ENCODE measurements at places on chromosomes 4 and X.

DNA sequence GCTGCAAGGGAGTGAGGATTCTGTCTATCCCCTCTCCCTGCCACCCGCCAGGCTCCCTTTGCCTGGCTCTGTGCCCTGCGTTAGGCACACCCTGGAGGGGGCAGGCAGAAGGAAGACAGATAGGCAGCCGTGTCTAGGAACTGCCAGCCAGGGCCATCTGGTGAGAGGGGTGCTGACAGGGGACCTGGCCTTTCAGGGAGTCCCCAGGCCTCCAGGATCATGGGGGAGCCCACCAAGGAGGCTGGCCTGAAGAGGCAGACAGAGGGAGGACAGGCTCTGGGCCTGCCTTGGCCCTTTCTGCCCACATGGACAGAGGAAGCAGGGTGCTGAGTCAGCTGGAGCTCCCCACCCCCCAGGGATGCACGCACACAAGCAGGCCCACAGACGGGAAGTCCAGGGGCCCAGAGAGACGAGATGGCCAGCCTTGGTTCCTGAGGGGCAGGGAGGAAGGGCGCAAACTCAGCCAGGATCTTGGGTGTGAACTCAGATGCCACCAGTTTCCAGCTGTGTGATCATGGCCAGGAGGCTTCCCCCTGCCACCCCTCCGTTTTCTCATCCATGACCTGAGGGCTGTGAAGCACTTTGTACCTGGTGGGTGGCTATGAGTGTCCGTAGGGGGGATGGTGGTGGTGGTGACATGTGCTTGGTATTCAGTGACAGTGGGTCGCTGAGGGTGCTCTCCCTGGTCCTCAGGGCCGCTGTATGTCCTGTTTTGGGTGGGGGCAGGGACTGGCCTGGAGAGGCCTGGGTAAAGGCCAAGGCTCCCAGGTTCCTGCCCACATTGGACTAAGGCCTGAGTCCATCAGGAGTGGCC, 1.8 kb downstream of the SH3BP2 start:
- peak; percentile 80 for DNase-seq

DNA sequence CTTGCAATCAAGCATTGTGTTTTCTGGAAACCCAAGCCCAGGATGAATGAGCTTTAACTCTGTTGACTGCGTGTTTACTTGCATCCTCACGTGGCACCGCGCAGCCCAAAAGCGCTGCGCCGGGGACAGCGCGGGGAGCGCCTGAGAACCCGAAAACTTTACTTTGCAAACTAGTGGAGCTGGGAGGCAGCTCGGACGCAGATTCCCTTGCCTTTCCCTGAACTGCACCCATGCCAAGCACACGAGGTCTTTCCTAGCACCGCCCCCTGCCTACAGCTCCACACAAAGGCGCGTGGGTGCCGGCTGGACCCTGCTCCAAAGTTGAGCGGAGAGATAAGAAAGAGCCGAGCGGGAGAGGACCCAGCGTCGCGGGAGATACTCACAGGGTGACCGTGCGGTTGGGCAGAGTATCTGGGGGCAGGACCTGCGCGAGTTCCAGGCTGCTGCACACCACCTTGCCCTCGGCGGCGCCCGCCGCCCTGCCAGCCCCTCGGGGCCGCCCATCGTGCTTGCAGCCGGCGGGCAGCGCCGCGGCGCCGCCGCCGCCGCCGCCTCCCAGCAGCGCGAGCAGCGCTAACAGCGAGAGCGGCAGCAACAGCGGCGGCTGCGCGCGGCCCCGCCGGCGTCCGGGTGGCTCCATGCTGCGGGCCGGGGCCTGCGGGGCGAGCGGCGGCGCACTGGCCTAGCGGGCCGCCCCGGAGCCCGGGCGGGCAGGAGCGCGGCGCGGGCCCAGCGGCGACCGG, 550 bp downstream of the ADGRA3 start:
- DNase-seq = peak; percentile 75

DNA sequence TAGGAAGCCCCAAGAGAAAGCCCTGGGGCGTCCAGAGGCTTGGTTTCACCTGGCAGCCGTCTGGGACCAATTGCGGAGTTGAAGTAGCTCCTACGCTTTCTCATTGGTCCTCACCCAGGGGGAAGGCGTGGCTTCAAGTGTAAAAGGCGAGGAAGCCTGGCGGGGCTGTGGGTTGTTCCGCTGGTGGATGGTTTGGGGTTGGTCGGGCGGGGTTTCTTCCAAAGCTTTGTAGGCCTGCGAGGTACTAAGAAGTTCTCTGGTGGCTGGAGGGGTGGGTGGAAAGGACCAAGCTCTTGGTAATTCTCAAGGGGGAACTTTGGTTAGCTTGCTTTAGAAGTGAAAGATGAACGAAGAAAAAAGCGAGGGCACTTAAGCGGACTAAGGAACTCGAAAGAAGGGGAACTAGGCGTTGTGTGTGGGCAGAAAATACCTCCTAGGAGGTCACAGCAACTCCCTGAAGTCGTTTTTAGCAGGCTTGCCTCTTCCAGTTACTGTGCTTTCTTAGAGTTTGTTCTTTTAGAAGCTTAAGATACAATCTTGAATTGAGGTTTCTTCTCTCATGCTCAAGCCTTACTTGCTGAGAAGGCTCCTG, 36.6 kb downstream of the CCNG2 start:
- peak; percentile 56 for DNase-seq

GRCh38 chr4:13994016-13994415, 366.5 kb upstream of the BOD1L1 start:
- no peak for DNase-seq

DNA sequence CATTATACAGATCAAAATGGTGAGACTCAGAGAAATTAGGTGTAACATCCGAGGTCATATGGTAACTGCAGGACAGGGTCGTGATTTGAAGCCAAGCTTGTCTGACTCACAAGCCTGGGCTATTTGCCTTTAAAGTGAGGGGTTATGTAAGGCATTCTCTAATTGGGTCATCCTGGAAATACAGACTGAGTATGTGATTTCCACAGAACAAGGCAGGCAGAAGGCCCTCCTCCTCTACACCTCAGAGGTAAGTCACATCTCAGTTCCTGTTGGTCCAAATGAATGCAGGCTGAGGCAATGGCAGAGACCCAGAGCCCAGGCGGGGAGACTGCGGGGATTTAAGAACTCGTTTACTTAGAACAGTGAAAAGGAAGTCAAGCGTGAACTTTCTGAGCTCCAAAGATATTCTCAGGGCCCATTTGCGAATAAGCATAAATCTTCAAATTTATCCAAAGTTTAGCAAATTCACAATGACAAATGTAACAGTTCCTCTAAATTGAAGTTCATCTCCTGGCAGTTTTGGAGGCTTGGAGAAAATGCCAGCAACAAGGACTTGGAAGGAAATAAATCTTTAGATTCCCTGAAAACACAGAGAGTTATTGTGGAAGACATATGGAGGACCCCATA, 153.3 kb downstream of the LDB2 start:
- no peak for DNase-seq

- peak; percentile 88 for DNase-seq
These were observed 90.2 kb downstream of the ARHGAP10 start for GRCh38 chr4:147822128-147822527.

DNA sequence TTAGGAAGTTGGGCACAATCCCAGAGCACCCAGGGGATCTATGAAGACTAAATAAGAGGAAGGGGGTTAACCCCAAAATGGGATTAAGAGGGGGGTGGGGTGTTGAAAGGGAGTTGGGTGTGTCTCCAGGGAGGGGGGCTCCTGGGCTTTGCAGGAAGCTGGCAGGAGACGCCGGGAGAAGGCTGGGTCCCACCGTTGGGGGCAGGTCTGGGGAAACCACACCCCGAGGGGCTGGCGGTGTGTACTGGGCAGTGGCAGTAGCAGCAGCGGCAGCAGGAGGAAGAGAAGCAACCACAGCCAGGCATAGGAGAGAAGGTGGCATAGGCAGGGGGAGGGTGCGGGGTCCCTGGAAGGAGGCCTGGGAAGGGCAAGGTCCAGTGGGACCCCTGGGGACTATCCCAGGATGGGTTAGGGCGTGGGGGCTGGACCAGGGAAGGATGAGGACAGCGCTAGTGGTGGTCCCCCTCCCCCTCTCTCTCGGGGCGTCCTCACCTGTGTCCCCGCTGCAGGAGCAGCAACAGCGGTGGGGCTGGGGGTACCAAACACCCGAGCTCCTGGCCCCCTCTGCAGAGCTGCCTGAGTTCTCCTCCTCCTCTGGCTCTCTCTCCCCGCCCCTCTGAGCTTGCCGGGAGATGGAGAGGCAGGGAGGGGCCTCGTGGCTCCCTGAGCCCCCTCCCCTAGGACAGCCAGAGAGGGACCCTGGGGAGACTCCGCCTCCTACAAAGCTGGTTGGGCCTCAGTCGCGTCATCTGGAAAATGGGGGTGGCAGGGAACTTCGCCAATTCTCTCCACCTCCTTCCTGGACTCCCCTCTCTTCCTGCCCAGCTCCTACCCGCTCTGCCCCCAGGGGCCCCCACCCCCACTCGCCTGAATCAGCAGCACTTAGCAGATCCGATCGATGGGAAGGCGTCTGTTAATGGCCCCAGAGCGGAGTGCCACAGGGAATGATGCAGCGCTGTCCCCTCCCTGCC, at the start of gene KCND1:
TSS of gene KCND1 (minus strand) at position 596 of the 971 bp plus-strand sequence. CDS start 1,573 bp downstream, outside the sequence.
- DNase-seq = peak; percentile 42

- DNase-seq = no peak
These were observed 3.2 kb downstream of the RPS6KA3 start for GRCh38 chrX:20263474-20263873.

DNA sequence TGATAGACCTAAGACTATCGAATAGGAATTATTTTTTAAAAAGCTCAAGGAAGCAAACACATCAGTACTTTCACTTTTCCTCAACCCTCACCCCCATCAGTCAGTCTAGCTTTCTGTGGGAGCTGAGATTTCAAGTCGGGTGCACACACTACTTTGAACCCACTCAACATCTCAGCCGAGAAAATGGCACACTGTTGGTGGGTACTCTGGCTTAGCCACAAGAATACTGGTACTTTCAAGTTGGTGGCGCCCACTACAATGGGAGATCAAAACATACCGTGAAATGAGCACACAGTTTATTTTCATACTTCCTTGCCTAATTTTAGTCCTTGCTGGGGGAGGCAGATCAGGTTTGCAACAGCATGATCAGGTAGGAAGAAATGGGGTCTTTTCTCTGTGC, 10.2 kb downstream of the CD40LG start:
- no peak for DNase-seq

DNA sequence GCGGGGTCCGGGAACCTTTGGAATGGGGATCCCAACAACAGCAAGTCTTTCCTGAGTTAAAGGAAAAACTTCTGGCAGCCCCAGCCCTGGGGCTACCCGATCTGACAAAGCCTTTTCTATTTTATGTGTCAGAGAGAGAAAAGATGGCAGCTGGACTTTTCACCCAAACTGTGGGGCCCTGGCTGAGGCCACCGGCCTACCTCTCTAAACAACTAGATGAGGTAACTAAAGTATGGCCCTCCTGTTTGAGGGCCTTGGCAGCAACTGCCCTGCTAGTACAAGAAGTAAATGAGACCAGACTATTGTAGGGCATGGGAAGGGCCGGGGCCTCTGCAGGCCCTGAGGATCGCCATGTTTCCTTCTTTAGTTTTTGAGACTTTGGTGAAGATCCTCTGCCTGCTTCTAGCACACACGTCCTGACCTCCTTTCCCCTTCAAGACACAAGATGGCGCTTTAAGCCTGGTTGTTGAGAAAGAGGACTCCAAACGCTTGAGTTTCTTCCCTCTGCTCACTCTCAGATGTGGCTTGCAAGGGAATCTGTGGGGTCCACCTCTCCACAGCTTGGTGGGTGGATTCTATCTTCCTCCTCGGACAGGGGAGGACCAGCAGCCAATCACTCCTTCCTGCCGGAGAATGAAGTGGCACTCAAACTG, 18.5 kb upstream of the DRD5 start:
- no peak for DNase-seq

DNA sequence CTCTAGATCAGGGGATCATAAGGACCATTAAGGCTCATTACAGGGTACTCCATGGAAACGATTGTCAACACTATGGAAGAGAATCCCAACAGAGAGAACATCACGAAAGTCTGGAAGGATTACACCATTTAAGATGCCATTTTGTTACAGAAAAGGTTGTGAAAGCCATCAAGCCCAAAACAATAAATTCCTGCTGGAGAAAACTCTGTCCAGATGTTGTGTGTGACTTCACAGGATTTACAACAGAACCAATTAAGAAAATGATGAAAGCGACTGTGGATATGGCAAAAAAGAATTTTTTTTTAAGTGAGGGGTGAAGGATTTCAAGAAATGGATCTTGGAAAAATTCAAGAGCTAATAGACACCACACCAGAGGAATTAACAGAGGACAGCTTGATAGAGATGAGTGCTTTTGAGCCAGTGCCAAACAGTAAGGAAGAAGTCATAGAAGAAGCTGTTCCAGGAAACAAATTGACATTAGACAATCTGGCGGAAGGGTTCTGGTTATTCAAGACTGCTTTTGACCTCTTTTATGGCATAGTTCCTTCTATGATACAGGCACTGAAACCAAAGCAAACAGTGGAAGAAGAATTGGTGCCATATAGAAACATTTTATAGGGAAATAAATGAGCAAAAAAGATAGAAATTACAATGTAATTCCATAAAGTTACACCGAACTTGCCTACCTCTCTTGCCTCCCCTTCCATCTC, 17.3 kb upstream of the LSM6 start:
- DNase-seq = no peak

DNA sequence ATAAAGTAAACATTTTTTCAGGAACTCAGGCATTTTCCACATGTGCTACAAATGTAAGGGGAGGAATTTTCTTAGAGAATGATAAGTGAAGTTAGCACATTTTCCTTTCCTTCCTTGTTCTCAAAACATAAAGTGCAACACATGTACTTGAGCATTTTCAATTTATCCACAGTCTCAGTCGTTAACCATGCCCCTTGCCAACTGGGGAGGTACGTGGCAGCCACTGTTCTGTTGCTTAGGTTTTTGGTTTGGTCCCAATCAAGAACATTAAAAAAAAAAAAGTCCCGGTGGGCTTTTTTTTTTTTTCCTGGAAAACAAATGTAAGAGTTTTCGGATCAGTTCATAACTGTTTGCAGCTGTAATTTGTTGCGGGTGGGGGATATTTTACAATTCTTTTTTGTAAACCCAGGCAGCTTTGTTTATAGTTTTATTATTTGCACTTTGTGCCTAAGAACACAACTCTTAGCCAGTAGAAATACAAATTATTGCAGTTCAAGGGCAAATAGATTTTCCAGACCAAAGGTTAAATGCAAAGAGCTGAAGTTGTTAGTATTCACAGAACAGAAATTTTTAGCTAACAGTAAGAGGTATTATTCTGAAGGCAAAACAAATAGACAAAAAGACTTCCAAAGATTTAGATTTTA, 112.1 kb upstream of the NAP1L5 start:
- DNase-seq = peak; percentile 36

DNA sequence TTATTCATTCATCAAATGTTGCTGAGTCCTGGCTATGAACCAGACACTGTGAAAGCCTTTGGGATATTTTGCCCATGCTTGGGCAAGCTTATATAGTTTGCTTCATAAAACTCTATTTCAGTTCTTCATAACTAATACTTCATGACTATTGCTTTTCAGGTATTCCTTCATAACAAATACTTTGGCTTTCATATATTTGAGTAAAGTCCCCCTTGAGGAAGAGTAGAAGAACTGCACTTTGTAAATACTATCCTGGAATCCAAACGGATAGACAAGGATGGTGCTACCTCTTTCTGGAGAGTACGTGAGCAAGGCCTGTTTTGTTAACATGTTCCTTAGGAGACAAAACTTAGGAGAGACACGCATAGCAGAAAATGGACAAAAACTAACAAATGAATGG, 1.7 kb upstream of the AFP start:
- DNase-seq = no peak

Data from left ventricle myocardium superior (tissue), 1 donor.